MV-4-11 (cell line): ENCODE measurements at places on chromosomes 5 and 9.
A peak's percentile ranks its signal among the peaks of the same experiment; 100 is the strongest.

GRCh38 chr5:158676642-158677469, 422.9 kb downstream of the EBF1 start:
- DNase-seq, result peak; percentile 45

DNA sequence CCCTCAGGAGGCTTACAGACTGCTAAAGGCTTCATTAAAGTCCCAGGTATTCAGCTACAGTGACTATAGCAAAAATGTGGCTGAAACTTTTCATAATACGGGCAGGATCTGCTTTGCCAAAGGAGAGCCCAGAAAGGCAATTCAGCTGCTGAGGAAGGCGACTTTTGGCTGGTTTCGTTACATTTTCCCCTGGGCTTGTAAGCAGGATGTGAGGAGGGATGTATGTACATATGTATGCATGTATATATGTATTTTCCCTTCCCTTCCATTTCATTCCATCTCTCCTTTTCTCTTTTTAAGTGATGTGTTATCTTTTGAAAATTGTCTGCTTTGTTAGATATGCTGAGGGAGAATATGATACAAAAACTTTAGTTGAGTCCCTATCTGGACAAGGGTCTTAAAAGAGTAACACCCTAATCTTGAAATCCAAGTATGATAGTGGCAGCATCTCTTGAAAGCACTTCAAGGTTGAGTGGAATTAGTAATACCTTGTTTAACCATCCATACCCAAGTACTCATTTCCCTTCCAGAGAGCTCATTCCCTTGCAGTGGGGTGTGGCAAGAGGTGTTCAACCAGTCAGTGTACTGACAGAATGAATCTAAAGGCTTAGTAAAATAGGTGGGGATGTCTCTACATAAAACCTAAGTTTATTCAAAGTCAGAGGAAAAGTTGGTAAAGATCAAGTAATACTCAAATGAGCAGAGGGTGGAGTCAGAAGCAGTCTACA, 28.7 kb downstream of the RAD1 start:
- DNase-seq, result no peak

DNA sequence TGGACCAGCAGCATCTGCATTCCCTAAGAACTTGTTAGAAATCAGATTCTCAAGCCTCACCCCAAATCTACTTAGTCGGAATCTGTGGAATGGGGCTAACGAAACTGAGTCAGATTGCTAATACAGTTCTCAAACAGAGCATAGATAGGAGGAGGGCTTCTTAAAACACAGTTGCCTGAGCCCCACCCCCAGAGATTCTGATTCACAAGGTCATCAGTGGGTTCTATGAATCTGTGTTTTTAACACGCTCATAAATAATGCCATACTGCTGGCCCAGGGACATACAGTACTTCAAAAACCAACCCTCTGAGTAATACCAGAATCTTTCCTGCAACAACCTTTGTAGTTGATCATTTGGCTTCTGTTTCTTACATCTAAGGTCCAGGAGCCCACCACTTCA, 32.9 kb upstream of the GARNL3 start:
- DNase-seq, result no peak

DNA sequence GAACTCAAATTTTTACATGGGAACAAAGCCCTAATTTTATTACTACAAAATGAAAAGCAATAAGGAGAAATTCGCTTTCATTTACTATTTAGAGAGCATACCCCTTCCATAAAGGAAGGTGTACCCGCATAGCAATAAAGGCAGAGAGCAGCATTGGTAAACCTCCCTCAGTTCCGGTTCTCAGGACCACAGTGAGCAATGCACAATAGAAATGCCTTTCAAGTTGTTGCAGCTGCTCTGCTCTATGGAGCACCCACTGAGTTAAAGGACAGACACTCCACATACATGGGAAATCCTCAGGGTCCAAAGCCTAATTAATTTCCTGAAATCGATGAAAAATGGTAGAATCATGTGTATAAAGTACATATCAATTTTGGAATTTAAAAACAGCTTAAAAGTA, 89.9 kb upstream of the MPDZ start:
- DNase-seq, result no peak

- DNase-seq, result peak; percentile 17
Measured at GRCh38 chr5:141512390-141512910, 23.6 kb downstream of the PCDHGC5 start.

DNA sequence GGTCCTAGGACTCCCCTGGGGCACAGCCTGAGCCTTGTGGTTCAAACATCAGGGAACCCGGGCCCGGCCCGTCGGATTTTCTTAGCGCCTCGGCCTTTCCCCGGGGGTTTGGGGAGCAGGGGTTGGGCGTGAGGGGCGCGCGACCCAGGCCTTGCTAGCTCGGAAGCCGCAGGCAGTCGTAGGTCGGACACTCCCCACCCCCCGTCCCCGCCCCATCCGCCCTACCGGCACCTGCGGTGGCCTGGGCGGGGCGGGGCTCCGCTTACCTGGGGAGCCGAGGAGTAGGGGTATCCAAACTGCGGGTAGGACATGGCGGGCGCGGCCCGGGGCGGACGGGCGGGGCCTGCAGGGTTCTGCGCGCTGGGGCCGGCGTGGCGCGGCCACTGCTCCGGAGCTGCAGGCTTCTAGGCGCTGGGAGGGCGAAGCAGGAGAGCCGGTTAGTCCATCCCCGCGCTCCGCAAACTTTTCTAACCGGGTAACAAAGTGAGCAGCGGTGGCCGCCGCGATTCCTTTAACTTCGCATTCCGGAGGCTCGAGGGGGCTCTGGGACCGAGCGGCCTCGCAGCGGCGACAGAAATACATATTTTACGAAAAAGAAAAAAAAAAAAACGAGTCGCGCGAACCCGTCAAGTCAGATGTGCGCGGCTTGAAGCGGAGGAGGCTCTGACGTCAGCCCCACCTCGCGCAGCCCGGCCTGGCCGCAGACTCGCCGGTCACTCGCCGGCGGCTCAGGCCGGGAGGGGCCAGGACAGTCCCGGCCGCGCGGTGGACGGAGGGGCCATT, at the start of gene IRX4:
TSS of gene IRX4 (minus strand) at position 589 of the 783 bp plus-strand sequence. CDS start at position 311, 278 bp downstream.
- no peak for DNase-seq

DNA sequence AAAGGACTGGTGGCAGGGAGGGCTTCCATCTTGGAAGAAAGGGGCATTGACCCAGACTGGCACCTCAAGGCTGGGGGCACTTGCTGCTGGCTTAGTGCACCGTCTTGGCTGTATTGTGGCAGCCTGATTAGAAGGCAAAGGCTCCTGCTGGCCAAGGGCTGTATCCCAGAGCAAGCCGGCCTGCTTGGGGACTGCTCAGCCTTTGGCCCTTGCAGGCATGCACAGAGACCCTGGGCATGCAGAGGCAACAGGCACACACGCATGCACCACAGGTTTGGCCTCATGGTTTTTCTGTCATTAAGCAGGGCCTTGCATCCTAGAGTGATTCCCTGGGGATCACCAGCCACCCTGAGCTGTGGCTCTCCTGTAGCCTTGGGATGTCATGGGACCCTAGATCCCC, 29.0 kb downstream of the PITX1 start:
- no peak for DNase-seq

- DNase-seq, result no peak
Measured at GRCh38 chr5:149794487-149794971, 64.4 kb downstream of the PPARGC1B start.

DNA sequence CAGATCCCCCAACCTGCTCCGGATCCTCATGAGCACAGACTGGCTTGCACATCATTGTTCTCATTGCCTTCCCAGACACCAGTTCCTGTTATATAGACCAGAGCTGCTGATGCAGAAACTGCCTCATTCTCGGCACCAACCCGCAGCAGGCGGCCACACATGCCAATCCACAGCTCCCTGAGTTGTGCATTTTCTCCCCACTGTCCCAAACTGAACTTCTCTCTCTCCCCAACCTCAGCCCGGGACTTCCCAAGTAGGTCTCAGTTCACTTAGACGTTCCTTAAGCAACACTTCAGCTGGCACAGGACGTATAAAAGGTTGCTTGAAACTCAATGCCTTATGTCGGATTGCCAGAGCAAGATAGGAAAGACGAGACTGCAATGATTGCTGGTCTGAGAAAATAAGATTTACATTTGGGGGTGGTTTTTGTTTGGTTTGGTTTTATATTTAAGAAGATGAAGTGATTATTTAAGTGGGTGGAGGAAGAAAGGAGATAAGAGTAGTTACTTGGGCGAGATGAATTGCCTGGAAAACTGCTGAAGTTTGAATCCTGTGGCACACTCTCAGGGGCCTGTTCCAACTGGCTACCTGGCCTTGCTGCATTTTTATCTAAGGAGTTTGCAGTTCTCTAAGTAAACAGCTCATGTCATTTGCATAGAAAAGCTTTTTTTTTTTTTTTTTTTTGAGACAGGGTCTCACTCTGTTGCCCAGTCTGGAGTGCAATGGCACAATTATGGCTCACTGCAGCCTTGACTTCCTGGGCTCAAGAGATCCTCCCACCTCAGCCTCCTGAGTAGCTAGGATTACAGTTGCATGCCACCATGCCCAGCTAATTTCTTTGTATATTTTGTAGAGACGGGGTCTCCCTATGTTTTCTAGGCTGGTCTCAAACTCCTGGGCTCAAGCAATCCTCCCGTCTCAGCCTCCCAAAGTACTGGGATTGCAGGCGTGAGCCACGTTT, 155.4 kb downstream of the GOLPH3 start:
- no peak for DNase-seq

GRCh38 chr5:113090336-113091106, 113.9 kb downstream of the DCP2 start:
- no peak for DNase-seq

DNA sequence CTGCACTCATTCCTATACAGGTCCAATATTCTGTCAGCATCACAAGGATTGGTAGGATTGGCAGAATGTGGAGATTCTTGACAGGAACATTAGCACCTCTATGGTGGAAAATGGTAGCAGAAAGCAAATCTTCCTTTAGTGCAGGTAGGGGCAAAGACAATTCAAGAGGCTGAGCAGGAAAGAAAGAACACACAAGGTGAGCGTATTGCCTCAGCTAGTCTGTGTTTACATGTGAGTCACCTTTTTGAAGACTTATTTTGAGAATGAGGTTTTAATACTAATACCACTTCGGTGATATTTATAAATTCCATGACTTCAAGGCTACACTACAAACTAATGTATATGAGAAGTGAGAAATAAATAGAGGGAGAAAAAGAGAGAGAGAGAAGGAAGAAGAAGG, 717.0 kb downstream of the BRINP1 start:
- no peak for DNase-seq

DNA sequence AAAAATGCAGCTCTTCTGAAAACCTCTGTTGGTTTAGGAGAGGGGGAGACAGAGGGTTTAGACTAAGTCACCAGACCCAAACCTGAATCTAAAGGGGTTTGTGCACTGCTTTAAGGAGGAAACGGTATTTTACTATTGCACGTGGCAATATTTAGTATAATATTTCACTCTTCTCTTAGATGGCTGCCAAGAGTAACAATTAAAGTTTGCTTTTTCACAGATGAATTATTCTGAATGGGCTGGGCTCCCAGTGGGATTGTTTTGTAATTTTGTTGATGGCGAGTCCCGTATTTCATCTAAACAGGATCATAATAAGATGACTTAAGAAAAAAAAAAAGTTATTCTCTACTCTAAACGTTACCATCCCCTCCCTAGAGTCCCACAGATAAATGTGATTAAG, 245.4 kb downstream of the PCSK5 start:
- no peak for DNase-seq

GRCh38 chr9:110807956-110808598, 139.5 kb downstream of the MUSK start:
- no peak for DNase-seq

DNA sequence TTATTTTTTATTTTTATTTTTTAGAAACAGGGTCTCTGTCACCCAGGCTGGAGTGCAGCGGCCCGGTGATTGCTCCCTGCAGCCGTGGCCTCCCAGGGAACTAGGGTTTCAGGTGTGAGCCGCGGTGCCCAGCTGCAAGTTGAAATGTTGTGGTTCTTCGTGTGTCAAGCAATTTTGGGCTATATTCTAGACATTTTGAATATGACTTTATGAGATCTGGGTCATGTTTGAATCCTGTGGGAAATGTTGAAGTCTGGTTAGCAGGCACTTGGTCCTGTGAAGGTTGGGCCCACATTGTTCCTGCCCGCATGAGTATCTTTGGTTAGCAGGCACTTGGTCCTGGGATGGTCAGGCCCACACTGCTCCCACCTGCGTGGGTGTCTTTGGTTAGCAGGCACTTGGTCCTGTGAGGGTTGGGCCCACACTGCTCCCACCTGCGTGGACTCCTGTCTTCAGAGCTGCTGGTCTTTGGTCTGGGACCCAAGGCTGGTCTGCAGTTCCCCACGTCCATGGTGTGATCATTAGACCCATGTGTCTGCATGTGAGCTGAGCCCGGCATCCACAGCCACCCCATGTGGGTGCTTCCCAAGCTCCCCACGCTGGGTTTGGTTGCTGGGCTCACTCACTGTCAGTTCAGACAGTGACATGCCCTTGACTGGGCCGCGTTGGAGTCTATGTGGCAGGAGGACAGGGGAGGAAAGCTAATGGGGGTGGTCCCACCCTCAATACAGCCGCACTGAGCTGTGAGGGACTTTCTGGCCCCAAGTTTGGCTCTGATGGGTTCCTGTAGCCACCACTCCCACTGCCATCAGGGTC, 7.1 kb downstream of the FBXW5 start:
- DNase-seq, result no peak

DNA sequence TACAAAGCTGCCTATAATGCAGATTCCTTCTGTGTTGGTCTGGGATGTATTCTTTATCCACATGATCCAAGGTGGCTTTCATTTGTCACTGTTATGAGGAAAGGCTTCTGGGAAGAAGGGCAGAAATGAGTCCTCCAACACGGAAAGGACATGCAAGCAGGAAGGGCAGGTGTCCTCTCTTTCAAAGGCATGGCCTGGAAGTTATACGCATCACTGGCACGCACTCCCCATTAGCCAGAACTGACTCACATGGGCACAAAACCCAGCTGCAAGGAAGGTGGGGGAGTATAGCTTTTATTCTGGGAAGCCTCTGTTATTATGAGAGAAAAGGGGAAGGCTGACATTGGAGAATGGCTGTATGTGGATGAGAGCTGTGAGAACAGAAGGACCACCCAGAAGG, 141.3 kb upstream of the ZNF618 start:
- DNase-seq, result no peak

DNA sequence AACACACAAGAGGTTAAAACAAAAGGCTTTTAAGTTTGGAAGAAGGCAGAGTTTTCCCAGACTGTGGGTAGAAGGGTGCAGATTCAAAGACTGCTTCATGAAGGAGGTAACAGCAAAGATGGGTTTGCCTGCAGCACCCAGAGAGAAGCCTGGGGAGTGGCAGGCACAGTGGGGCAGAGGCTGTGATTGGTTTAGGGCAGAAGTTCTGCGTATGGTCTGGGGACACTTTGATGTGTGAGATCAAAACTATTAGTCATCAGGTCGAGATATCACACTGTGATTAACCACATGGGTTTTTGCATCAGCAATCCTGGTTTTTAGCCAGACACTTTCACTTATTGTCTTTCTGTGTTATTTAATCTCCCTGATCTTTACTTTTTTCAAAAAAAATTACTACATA, 188.8 kb upstream of the GLRA1 start:
- no peak for DNase-seq

DNA sequence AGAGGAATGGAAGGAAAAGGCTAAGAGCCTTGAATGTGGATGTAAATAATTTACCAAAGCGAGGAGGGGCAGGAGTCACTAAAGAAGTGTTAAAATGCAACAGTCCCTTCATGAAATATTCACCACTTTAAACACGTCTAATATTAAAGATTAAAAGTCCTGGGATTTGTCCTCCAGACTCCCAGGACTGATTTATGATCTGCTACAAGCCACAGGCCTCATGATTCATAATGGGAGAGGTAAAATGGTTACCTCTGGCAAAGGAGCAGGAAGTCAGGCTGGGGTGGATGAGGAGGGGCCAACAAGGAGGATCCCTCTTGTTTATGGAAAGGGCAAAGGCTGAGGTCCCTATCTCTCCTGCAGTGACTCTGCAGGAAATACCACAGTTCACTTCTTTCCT, 292.4 kb downstream of the TRIM32 start:
- no peak for DNase-seq

GRCh38 chr9:134165357-134166315, 1.3 kb upstream of the RNU6ATAC start:
- DNase-seq, result no peak
